ENCODE measurements at places on chromosomes 3 and 15.

DNA sequence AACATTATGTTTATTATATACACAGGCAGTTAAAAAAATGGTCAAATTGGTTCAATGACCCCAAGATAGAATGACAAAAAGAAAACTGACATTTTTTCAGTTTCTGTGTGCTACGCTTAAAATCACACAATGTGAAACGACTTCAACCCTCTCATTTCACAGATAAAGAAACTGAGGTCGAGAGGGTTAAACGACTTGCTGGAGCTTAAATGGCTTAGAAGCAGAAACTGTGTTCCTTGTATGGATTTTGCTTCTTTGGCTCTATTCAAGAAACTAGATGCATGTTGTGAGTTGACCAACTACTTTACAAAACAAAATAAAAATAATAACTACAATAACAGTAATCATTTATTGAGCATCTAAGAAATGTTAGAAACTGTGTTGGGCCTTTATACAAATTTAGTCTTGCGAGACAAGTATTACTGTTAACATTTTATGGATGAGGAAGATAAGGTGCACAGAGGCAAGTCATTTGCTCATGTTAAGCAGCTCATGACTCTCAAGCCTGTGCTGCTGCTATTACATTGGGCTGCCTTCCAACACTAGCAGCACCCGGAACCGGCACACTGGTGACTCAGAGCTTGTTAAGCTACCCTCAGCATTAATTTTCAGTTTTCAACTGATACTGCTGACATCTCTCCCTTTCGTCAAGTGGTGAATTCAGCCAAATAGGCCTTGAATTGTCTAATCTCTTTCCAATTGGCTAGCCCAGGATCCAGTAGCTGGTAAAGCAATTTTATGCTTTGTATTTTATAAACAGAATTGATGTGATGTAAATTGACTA, 487.6 kb downstream of the NAALADL2 start:
- no peak for DNase-seq

GRCh38 chr15:31214158-31214863, 112.3 kb upstream of the KLF13 start:
- no peak for DNase-seq

- no peak for DNase-seq
Measured at GRCh38 chr3:179949412-179949811, 87.3 kb downstream of the PEX5L start.

GRCh38 chr3:120763601-120764000, 21.1 kb downstream of the GTF2E1 start:
- DNase-seq, result no peak

DNA sequence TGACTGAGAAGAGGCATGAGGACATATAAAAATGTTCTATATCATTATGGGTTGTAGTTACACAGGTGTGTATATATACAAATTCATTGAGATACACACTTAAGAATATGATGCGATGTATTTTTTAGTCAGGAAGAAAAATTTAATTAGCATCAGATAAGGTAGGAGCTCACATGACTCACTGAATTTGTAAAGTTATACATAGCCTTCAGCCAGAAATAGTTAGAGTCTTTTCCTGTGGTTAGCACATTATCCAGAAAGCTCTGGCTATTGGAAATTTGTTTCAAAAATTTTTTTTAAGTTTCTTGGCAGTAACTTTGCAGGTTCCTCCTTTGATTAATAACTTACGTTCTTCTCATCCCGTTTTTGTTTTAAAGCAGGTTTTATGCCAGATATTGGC, 88.6 kb downstream of the STT3B start:
- no peak for DNase-seq

GRCh38 chr3:183878071-183878470, 6.6 kb downstream of the PARL start:
- DNase-seq, result no peak
